MM.1S (cell line): ENCODE measurements at places on chromosomes 12 and 14.

GRCh38 chr14:96741151-96741977 lies 55.8 kb upstream of the VRK1 start:
- no peak overlapping the region for H3K27ac ChIP-seq
- no peaks in the 10 kb centered on the region for H3K36me3 ChIP-seq
- peak overlapping the region; percentile 46; the same call in 1 of the 2 replicates for H3K4me3 ChIP-seq
- DNase-seq, result peak; percentile 31
- no peaks in the 10 kb centered on the region for H3K27me3 ChIP-seq

- H3K36me3 ChIP-seq, result no peaks in the 10 kb centered on the region
- H3K27ac ChIP-seq, result no peak overlapping the region
- H3K4me1 ChIP-seq, result no peaks in the 10 kb centered on the region
- DNase-seq, result no peak
Measured at GRCh38 chr12:76706101-76706500, 57.8 kb upstream of the ZDHHC17 start.

DNA sequence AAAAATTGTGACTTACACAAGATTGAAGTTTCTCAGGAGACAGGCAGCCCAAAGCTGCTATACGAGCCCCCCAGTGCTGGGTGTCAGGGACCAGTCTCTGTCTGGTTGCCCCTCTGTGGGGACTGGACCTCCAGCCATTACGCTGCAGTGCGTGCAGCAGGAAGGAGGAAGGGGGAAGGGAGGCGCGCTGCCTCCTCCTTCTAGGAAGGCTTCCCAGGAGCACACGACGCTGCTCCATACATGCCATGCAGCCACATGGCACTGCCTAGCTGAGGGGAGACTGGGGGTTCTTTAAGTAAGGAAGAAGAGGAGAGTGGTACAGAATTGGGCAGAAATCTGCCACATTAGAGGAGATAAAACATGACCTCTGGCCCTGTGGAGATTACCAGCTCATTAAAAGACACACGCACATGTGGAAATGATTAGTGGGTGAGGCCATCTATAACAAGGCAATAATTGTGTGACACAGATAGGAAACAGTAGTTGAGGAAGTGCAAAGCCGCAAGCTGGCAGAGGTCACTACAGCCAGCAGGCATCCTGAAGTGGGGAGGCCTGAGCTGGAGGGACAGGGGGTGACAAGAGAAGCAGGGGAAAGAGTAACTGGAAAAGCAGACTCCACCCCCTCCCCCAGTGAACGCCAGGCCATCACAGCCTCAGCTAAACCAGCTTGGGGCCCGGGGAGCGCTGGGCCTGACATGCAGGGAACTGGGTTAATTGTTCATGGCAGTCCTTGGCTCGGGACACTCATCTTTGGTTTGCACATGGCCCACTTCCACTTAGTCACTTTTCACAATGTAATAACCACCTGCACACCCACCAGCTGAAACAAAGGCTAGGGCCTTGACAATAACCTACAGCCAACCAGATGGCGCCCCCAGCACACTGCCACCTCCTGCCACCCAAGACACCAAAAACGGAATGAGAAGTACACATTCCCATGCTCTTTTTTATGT lies 39.6 kb downstream of the CCDC88C start:
- H3K27ac ChIP-seq, result peak overlapping the region; percentile 100
- peak; percentile 51 for DNase-seq
- H3K27me3 ChIP-seq, result no peaks in the 10 kb centered on the region
- H3K4me1 ChIP-seq, result peaks cover 93% of the 10 kb centered on the region

DNA sequence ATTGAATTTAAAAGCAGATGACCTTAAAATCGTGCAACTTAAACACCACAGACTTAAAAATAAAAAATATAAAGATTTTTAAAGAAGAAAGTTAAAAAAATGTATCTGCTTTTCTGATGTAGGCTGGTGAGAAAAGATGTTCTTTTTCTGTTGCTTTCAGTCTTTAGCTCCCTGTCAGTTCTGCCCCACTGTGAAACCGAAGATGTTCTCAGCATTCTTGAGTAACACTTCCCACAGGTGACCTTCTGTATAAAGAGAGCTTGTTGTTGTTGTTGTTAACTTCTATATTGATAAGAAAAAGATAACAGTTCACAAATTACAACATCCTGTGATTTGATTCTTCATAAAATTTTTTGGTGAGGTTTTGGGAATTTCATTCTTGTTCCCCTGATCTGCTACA lies 377.9 kb upstream of the RGS6 start:
- peak; percentile 35 for DNase-seq
- no peak overlapping the region; the same call in 1 of the 2 replicates for H3K4me3 ChIP-seq
- H3K4me1 ChIP-seq, result peaks cover 24% of the 10 kb centered on the region; the same call in 1 of the 2 replicates
